ENCODE measurements at places on chromosomes 6 and 20.
A peak's percentile ranks its signal among the peaks of the same experiment; 100 is the strongest.

DNA sequence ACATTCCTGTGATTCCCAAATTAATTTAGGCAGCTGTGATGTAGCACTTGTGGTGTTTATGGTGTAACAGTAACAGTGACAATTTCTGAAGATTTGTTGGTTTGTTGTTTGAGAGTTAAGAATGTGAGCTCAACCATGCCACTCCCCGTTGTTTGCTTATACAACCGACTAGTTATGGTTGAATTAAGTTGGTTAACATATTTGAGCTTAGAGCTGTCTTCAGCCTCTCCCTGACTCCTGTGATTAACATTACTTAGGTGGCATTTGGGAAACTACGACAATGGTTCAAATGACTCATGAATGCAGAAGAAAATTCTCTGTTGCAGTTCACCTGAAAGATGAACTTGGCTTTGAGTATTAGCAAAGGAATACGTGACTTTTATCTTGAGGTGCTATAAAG lies 35.9 kb upstream of the PRL start:
- no peak for DNase-seq

GRCh38 chr6:105880030-105880492 lies 206.1 kb upstream of the PRDM1 start:
- DNase-seq = peak; percentile 22

GRCh38 chr20:13517831-13518230 lies 120.9 kb downstream of the TASP1 start:
- DNase-seq = no peak

GRCh38 chr6:108764580-108764950 lies 83.7 kb upstream of the ARMC2 start:
- DNase-seq = no peak

GRCh38 chr20:24961384-24962181 lies 12.5 kb downstream of the CST7 start:
- DNase-seq = no peak

DNA sequence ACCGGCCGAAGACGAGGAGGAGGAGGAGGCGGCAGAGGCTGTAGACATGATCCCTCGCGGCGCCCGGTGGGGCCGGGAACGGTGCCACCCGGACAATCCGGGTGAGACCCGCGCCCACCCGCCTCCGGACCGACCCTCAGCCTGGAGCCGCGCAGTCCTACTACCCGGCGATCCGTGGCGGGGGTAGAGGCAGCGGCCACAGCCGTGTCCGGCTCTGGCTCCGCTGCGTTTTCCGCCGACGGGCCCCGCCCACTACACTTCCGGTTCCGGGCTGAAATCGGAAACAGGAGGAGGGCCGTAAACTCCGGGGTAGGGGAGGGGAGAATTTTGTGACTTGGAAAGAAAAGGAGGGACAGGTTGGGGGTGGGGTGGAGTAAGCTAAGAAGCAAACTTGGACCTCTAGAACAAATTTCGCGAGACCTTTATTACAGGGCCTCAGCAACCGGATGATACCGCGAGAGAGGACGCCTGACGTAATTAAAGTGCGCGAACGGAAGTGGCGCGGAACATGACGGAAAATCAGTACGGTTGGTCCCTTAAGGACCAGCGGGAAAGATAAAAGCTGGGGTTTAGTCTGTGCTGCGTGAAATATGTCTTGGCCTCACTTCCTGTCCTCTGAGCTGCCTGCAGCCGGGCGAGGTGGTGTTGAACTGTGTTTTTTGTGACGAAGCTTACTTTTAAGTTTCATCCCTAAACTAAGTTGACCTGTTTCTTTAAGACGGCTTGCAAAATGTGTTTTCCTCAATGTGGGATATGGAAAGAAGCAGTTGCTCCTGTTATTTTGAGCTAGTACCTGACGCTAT lies at the start of gene MAP3K7:
Gene MAP3K7, minus strand, starts transcription at position 237 of the 803 bp plus-strand sequence. Its CDS starts 189 bp downstream, at position 48.
- peak; percentile 94 for DNase-seq

DNA sequence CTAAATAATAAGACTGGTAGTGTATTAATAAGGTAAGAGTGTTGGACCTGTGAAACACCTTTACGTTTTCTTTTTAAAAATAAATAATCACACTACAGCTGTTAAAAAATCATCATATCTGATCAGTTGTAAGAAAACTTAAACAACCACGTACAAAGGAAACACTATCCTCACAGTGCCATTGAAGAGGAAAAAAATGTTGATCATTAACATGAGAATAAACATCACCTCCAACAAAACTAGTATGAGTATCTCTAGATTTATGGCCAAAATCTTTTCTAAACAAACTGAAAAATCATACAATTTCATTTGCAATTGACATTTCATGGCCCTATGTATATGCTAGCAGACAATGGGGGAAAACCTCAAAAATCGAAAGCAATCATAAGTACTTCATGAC lies 590 bp downstream of the EYS start:
- no peak for DNase-seq

- DNase-seq = no peak
These were observed 6.4 kb downstream of the SYNJ2 start for GRCh38 chr6:157987788-157988699.

DNA sequence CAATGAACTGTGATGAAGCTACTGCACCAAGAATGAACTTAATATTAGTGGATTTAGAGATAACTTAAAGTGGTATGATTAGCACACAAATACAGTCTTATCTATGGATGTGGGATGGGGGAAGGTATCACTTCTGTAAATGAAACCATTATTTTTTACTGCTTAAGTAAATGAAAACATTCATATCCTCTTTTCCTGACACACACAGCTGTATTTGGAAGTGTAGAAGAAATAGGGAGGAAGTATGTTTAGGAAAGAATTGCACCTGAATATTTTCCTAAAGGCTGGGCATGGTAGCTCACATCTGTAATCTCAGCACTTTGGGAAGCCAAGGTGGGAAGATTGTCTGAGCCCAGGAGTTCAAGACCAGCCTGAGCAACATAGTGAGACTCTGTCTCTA lies 96.8 kb downstream of the HIVEP2 start:
- no peak for DNase-seq

DNA sequence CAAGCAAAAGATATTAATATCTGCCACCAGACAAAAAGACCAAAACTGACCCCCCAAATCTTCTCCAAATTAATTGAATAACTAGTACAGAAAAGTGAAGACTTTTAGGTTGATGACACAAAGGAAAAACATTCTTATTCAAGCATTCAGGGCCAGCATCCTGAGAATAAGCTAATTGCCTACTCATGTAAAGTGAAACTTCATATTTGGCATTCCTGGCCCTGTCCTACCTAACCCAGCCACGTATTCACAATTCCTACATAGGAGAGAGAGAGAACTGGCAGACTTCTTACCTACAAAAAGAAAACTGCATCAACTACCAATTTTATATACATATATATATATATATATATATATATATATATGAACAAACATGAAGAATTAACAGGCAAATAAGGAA lies 4.9 kb upstream of the ASCC3 start:
- DNase-seq = no peak

- no peak for DNase-seq
These were observed 17.7 kb downstream of the SRXN1 start for GRCh38 chr20:635028-635892.

DNA sequence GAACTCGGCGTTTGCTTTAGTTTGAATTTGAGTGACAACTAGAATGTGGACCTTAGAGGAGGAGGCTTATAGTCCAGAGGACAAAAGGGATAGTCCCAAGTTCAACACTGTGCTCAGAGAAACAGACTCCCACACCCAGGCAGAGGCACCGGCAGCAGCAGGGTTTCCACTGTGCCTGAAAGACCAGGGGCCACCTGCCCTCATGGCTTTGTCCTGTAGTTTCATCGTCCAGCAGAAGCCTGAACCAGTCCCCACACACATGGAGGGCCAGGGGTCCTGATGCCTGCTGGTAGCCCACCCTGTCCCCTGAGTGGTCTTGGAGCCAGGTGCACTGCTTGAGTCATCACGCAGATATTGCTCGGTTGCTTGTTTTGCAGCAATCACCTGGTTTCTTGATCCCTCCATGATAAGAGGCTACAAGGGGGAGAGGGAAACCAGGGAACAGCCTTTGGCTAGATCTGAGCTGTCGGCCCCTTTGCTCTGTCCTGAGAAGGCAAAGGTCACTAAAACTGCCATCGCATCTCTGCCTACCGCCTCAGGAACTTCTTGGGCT lies 7.2 kb upstream of the ACSS1 start:
- no peak for DNase-seq

DNA sequence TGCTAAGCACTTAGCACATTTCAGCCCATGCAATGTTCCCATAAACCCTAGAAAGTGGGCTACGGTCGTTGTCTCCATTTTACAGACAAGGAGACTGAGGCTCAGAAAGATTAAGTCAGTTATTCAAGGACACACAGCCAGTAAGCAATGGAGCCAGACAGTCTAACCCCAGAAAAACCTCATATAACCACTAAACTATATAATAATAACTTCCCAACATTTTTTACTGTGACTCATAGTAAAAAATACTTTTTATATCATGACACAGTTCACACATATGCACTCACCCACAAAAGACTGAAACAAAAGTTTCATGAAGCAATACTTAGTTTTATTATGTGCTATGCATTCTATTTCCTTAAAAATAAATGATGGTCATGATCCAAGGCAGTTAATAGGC lies 66.2 kb upstream of the EYA2 start:
- DNase-seq = no peak

DNA sequence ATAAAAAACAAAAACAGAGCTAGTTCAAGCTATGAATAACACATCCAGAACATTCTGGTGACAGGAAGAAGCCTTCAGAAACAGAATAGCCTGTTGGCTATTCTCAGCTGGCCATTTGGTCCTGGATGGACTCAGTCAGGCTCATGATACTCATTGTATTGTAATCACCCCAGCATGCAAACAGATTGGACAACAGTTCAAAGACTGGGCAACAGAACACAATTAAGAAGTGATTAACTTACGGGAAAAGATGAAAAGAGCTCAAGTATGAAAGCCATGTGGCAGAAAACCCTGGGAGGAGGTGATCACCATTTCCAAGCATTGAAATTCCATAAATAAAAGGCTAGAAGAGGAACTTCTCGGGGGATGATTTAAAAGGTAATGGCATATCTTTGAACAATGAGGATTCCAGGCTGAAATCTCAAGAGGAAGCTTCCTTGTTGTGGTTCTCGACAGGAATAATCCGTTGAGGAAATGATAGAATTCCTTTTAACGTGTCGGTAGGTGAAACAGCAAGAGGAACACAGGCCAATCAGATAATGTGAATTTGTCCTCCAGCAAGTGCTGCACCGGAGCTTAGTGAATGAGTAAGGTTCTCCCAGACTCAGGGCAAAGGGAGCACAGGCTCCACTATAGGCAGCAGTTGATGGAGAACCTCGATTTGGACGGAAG lies 172.4 kb downstream of the BCAS1 start:
- DNase-seq = no peak

DNA sequence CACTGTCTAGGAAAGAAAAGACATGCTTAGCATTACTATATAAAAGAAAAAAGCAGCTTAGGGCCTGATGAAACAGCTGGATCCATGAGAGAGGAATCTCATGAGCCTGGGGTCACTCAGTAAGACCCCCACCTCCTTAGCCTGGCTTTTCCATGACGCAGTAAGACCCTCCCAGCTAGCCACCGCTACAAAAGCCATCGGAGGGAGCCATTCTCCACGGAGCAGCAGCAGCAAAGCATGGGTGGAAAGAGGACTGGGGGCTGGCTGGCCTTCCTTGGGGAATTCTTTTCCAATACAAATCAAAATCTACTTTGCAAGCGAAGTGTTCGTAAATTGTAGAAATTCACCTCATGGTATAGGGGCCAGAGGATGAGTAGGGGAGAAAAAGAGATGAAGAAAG lies 91.8 kb downstream of the SOD2 start:
- DNase-seq = no peak

DNA sequence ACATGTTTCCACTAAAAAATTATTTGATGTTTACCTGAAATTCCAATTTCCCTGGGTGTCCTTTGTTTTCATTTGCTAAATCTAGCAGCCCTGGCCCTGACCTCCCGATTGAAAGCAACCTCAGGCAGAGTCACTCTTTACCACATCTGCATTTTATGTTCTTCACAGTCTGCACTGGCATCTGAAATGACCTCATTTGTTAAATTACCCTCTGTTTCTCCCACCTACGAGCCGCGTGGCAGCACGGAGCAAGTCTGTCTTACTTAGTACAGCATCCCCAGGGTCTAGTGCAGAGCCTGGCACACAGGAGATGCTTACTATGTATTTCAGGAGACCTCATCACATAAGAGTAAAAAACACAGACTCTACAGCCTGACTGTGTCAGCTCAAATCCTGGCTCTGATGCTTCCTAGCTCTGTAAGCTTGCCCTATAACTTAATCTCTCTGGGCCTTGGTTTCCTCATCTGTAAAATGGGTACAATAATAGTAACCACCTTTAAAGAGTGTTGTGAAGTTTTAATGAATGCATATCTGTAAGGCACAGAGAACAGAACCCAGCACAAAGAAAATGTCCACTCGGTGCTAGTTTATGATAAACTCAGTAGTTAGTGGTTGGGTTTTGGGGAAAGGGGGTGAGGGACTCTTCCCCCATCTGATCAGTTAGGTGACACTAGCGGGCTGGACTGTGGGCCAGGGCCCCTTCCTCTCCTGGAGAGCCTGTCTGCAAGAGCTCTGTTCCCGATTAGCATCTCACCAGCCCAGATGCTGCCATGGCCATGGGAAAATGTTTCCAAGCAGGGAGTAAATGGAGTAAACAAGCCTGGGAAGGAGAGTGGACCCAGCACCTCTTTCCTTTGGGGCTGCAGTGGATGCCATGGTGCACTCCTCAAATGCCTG lies 88.2 kb downstream of the PREX1 start:
- no peak for DNase-seq

GRCh38 chr20:63253438-63254231 lies 628 bp downstream of the NKAIN4 start:
- no peak for DNase-seq

DNA sequence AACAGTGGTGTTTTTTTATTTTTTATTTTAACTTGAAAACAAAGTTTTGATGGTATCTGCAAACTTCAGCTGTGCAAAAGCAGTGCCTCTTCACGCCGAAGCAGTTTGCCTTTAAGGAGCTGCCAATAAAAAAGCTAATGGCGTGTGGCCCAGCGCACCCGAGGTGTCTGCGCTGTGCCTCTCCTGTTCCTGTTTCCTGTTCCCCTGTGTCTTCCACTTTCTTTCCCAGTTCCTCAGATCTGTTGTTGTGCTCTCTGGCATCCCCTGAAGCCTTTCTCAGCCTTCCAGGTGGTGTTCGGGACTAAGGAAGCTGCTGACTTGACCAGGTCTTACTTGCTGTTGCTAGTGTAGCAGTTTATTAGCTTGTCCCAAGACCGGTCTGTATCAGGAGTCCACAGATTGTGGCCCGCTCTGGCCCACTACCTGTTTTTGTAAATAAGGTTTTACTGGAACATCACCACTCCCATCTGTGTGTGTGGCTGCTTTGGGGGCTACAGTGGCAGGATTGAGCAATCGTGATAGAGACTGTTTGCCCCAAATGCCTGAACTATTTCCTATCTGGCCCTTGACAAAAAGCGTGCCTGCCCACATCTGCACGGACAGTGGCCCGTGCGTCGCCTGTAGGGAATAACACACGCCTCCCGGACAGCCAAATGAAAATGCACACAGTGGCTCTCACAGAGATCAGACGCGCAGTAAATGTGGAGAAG lies 178.3 kb downstream of the TMEM242 start:
- DNase-seq = no peak

DNA sequence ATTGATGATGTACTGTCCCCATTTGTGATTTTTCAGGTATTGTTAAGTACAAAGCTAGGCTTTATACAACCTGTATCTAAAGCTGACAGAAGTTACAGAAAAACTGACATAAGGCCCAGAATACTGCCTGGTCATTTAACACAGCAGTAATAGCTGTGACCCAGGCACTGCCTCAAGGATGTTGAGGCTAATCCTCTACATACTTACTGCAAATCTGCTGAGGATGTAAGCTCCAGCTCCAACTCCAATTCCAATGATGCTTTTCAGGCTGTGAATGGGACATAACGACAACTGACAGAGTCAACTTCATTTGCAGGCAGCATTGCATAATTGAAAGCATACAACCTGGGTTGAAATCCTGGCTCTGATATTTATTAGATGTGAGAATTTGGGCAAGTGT lies 36.3 kb upstream of the SLA2 start:
- DNase-seq = no peak
